Aortic smooth muscle cell (primary cell): ENCODE measurements at places on chromosomes 1 and 21. TPM values are rescaled to one million over a fixed set of nuclear protein-coding genes. Genes with fewer than 3 reads are reported as not detected.

The SYT11 gene
- 80.1 and 93.3 TPM in 2 replicates for total RNA-seq

The C4BPA gene
- total RNA-seq, result not detected in 2 replicates

The KIF21B gene
- 0.12 and 0.13 TPM in 2 replicates for total RNA-seq

The RGS13 gene
- total RNA-seq, result not detected in 2 replicates

The NR5A2 gene
- total RNA-seq, result 0.12 and 0.13 TPM in 2 replicates

The HES3 gene
- total RNA-seq, result not detected in 2 replicates

The CBR3 gene
- 10.8 and 12.4 TPM in 2 replicates for total RNA-seq

The GPR157 gene
- 2.5 and 2.8 TPM in 2 replicates for total RNA-seq

The SLC45A3 gene
- 2.0 and 2.6 TPM in 2 replicates for total RNA-seq

The FMO1 gene
- total RNA-seq, result 0.12 TPM in 1 of 2 replicates, not detected in the other

The AGRN gene
- total RNA-seq, result 15.0 and 24.4 TPM in 2 replicates

The ERICH3 gene
- total RNA-seq, result not detected in 2 replicates
